ENCODE measurements at places on chromosomes 1 and 21. TPM values are rescaled to one million over a fixed set of nuclear protein-coding genes. Genes with fewer than 3 reads are reported as not detected.
A peak's percentile ranks its signal among the peaks of the same experiment; 100 is the strongest.

DNA sequence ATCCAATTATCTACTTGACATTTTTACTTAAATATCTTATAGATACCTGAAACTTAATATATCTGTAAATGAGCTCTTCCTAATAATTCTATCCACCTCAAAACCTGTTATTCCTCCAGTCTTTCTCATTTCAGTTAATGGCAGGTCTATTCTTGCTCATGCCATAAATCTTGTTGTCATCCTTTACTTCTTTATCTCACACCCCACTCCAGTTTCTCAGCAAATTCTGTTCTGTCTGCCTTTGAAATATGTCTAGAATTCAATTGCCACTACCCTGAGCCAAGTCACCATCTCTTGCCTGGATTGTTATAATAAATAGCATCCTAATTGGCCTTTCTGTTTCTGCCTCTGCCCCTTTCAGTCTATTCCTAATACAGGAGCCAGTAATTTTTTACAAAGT lies 105.8 kb downstream of the MAN1A2 start:
- DNase-seq = no peak
- H3K4me3 ChIP-seq = no peak overlapping the region
- H3K27ac ChIP-seq = no peak overlapping the region
- H3K4me1 ChIP-seq = no peaks in the 10 kb centered on the region

Gene LIN28A
- total RNA-seq = not detected

- H3K27ac ChIP-seq = peak overlapping the region; percentile 80
- H3K27me3 ChIP-seq = no peaks in the 10 kb centered on the region
- DNase-seq = no peak
- no peaks in the 10 kb centered on the region for H3K4me1 ChIP-seq
Observed at GRCh38 chr1:108644984-108645383, 15.9 kb downstream of the HENMT1 start.

- no peak overlapping the region for H3K4me3 ChIP-seq
- H3K4me1 ChIP-seq = no peaks in the 10 kb centered on the region
- H3K27me3 ChIP-seq = no peaks in the 10 kb centered on the region
Observed at GRCh38 chr1:59827055-59827643, 12.4 kb downstream of the HOOK1 start.

- no peak overlapping the region for H3K4me3 ChIP-seq
- no peak overlapping the region for H3K27ac ChIP-seq
- DNase-seq = no peak
- no peaks in the 10 kb centered on the region for H3K27me3 ChIP-seq
- peaks cover 13% of the 10 kb centered on the region for H3K4me1 ChIP-seq
Observed at GRCh38 chr1:27770293-27770830, 2.7 kb upstream of the STX12 start.

DNA sequence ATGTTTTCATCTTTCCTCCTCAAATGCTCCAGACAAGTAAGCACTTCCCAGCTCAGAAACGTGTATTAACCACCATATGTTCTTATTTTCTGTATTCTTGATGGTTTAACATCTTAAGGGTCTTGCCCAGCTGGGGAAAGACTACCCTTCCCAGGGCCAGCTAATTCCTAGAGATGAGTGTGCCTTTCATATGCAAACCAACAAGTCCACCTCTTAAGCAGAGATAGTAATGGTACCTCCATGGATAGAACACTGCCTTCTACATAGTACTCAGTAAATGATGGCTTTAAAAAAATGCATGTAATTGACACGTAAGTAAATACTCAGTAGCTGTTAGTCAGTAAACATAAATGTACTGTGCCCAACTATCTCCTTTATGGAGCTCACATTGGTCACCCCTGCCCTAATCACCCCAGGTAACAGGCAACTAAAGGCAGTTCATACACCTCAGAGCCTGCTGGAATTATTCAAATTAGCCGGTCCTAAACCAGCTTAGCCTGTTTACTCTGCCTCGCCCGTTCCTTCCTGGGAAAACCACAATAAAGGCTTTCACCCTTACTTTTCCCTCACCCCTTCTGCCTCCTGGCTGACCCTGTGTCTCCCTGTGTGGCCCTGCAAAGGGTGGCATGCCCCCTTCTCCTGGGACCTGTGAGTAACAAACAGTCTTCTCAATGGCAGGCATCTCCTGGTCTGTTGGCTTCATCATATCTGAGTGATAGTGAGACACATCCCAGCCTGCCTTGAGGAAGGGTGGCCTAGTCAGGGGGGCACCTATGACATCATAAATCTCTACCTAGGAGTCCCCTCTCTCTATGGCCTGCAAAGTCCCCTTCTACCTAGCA lies 40.1 kb upstream of the KLHDC7A start:
- H3K27me3 ChIP-seq = no peaks in the 10 kb centered on the region
- H3K36me3 ChIP-seq = no peaks in the 10 kb centered on the region
- H3K4me1 ChIP-seq = no peaks in the 10 kb centered on the region
- no peak for DNase-seq
- no peak overlapping the region for H3K4me3 ChIP-seq
- H3K27ac ChIP-seq = no peak overlapping the region

DNA sequence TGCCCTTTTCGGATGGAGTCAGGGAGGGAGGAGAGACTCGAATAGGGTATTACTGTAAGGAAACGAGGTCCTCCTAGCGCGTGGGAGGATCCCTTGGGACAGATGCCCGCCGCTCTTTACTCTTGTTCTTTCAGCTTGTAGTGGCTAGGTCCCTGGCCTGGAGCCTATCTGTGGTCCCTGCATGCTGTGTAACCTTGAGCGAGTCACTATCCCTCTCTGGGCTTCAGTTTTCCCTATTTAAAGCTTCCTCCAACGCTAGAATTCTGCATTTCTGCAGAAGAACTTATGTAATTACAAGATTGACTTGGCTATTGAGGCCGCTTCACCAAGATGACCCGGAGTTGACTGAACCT lies 744 bp downstream of the MIER1 start:
- H3K27me3 ChIP-seq = no peaks in the 10 kb centered on the region
- no peaks in the 10 kb centered on the region for H3K36me3 ChIP-seq
- peak overlapping the region; percentile 87 for H3K4me3 ChIP-seq

- no peak for DNase-seq
- H3K4me3 ChIP-seq = no peak overlapping the region
- no peaks in the 10 kb centered on the region for H3K27me3 ChIP-seq
- H3K36me3 ChIP-seq = peaks cover 3% of the 10 kb centered on the region
- no peaks in the 10 kb centered on the region for H3K4me1 ChIP-seq
Observed at GRCh38 chr1:16605532-16606505, 7.5 kb downstream of the NBPF1 start.

- H3K27me3 ChIP-seq = no peaks in the 10 kb centered on the region
- no peak for DNase-seq
- H3K4me3 ChIP-seq = no peak overlapping the region
Observed at GRCh38 chr1:94962409-94963265, 35.7 kb upstream of the CNN3 start.

Gene ANXA9
- total RNA-seq = 12.2 TPM

Gene MRPL24
- total RNA-seq = 53.1 TPM

Gene SPTA1
- total RNA-seq = not detected

DNA sequence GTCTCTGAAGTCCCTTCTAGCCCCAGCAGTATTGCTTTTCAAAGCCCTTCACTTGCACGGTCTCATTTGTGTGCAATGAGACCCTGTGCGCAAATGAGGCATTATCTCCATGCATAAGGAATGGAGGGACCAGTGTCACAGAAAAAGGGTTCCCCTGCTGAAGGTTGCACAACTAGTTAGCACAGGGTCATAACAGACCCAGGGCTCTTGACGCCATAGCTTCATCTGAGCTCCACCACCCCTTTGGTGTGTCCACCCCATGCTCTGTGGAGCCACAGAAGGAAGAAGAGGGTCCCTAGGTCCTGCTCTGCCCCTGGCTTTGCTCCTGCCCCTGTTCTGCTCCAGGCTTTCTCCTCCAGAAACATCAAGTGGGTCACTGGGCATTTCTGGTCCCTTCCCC lies 12.6 kb downstream of the SH2D2A start:
- DNase-seq = no peak
- no peak overlapping the region for H3K27ac ChIP-seq
- no peaks in the 10 kb centered on the region for H3K36me3 ChIP-seq
- H3K4me1 ChIP-seq = peaks cover 45% of the 10 kb centered on the region

Data from tibial nerve (tissue), 4 donors.